ENCODE measurements at places on chromosomes 12 and 14.

- no peak for DNase-seq
Measured at GRCh38 chr14:94143239-94143638, 13.8 kb upstream of the IFI27L2 start.

DNA sequence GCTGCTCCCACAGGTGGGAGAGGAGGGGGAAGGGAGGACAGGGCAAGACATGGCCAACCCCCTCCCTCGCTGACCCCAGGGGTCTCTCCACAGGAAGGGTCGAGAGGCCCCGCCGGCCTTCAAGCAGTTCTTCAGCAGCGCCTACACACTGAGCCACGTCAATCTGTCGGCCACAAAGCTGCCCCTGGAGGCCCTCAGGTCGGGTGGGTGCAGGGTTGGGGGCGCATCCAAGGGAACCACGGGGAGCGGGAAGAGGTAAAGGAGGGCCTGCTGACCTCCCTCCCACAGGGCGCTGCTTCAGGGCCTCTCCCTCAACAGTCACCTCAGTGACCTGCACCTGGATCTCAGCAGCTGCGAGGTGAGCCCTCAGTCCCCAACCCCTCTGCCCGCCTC lies 6.1 kb downstream of the CARMIL3 start:
- DNase-seq = no peak

DNA sequence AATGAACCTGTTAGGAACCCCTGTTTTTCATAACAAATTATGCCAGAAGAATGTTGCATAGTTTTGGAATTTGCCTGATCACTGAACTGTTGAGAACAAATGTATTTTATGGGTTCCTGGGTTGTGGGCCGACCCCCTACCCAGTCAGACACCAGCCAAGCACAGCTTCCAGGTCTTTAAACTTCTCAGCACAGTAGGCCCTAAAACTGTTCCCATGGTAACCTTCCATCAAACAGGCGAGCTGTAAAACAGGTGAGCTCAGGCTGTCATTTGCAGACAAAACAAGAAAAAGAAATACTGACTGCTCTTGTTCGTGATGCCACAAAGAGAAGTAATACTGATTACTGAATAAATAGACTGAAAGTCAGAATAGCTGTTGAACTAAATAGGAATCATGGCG lies 147.0 kb downstream of the PTPRO start:
- DNase-seq = no peak

- DNase-seq = no peak
Measured at GRCh38 chr14:35877276-35877675, 51.1 kb downstream of the BRMS1L start.

DNA sequence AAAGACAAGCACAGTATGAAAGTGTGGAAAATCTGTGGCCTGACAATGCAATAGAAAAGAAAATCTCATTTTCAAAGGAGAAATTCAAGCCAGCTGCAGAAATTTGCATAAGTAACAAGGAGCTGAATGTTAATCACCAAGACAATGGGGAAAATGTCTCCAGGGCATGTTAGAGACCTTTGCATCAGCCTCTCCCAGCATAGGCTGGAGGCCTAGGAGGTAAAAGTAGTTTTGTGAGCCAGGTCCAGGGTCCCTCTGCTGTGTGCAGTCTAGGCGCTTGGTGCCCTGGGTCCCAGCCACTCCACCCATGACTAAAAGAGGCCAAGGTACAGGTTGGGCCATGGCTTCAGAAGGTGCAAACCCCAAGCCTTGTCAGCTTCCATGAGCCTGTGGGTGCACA lies 58.3 kb downstream of the TESPA1 start:
- DNase-seq = no peak

GRCh38 chr14:22381408-22381760 lies 207.6 kb downstream of the DAD1 start:
- DNase-seq = no peak

GRCh38 chr12:52603314-52603713 lies 2.1 kb upstream of the KRT72 start:
- no peak for DNase-seq

DNA sequence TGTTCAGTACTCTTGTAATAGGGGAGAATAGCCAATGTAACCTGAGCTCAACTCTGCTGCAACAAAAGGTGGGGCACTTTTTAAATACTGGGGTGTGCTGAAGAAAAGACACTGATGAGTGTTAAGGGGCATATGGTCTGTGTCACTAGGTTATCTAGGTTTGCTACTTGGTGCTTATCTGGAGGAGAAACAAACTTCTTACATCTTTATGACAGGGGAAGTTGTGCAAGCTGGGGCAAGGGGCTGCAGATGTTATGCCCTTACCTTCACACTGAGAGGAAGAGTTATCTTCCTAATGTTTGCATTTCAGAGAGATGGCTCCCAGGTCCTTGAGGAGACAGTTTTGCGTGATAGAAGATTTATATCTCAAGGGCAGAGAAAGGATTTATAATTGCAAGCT lies 90.9 kb upstream of the PKP2 start:
- no peak for DNase-seq

GRCh38 chr12:4106621-4107020 lies 166.9 kb upstream of the CCND2 start:
- no peak for DNase-seq

- DNase-seq = no peak
Measured at GRCh38 chr12:89213139-89213538, 139.2 kb downstream of the DUSP6 start.

DNA sequence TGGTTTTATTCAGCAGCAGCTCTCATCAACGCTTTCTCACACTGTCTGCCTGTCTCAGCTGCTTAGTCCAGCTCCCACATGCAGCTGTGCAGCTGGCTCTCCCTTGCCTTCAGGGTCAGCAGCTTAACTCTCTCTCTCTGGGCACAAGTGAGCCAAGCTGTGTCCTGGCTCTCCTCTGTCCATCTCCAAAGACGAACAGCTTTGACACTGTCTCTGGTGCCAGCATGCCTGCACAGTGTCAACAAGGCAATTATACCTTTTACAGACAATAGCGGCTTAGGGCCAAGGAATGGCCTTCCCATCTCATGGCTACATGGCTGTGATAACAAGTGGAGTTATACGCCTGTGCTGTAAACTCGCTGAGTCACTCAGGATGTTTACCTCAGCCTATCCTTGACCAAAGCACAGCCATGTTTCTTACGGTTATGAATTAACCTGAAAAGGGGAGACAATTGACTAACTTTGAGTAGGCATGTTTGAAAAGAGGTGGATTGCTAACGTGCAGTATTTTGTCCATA lies 38.4 kb upstream of the MANSC4 start:
- DNase-seq = no peak

DNA sequence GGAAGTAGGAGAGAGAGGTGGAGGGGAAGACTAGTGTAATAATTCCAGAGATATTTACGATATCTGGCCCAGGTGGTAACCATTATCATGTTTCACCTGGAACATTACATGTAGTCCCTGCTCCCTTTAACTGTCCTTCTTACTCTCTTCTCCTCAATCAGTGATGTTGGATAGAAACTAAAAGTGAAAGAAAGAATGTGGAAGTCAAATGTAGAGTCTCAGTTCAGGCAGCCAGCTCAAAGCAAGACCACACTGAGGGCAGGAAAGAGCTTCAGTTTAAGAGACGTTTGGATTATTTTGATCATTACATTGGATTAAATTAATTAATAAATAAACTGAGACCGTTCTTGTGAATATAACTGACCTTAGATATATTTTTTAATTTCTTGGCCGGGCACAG lies 594.4 kb downstream of the FLRT2 start:
- DNase-seq = no peak

DNA sequence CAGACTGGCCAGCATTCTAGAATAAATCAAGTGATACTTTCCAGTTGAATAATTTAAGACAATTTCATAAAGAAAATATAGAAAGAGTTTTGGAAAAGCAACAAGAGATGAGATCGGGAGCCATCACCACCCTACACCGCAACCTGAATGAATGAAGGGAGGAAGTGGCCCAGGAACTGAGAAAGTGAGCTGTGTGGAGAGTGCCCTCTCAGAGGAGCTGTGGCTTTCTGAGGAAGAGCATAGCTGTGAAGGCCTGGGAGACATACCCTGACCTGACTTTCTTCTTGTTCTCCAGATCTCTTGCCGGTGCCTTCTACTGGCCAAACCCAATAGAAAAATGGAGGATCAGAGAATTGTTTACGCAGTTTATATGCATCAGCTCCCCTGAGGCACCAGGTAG lies 79.3 kb upstream of the TSPAN8 start:
- DNase-seq = no peak

- DNase-seq = no peak
Measured at GRCh38 chr14:72582582-72582981, 311.3 kb downstream of the DPF3 start.

DNA sequence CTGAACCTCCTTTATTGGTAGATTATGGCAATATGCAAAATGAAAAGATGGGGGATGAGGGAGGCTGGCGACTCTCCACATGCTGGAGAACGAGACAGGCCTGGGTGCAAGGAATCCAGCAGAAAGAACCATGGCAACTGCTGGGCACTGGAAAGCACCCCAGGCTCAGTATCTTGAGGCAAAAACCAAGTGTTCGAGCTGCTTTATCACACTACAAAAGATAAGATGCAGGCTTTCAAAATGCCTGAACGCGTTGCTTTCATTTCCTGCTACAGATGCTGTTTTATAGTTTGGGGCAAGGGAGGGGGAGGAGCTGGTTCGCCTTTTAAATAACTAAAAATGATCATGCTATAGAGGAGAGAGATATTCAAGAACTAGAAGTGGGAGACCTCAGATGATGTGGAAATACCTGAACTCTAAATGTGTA lies 38.9 kb downstream of the NIN start:
- DNase-seq = no peak

GRCh38 chr14:21069388-21070082 lies 569 bp upstream of the ARHGEF40 start:
- no peak for DNase-seq

- no peak for DNase-seq
Measured at GRCh38 chr14:92880851-92881250, 42.1 kb upstream of the CHGA start.

DNA sequence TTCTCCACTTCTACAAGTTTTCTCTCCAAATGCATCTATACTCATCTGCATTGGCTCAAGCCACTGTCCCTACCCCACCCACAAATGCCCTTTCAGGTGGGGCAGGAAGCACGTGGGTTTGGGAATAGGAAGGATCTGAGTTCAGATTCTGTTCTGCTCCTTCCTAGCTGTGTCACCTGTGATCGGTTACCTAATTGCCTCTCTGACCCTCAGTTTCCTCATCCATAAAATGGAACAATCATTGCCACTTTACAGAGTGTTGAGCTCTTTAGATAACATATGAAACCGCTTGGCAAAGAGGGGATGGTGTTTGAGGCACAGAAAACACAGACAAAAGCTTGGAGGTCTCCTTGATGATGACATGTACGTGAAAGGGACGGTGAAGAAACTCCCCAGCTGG lies 34.5 kb downstream of the FOXN3 start:
- DNase-seq = no peak

DNA sequence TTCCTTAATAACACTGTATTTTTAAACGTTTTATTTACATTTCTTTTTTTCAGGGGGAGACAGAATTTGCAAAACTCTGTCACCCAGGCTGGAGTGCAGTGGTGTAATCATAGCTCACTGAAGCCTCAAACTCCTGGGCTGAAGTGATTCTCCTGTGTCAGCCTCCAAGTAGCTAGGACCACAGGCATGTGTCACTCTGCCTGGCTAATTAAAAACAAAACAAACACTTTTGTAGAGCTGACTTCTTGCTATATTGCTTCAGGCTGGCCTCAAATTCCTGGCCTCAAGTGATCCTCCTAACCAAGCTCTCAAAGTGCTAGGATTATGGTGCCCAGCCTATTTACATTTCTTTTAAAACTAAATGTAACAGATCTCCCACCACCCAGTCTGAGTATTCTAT lies 12.7 kb downstream of the CPSF6 start:
- no peak for DNase-seq

DNA sequence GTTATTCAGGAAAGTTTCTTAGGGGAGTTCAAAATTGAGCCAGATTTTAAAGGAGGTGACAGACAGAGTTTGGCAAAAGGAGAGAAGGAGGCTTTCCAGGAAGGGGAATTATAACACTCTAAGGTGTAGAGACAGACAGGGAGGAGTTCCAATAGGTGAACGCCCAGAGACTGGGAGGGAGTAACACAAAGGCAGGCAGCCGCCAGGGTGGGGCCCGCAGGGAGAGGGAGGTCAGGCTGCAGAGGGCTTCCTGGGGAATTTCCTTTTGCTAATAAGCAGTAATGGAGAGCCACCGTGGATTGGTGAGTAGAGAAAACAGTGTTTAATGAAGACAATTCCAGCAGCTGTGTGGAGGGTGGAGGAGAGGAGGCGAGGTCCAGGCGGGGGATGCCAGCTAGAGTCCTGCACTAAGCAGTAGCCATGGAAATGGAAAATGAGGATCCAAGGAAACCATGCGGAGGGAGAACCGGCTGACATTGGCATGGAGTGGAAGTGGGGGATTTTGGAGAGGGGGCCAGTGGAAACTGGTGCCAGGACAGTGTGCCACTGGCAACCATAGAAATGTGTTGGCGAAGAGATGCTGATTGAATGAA lies 22.2 kb downstream of the GRIN2B start:
- no peak for DNase-seq

GRCh38 chr14:37437490-37437889 lies 157.6 kb downstream of the FOXA1 start:
- DNase-seq = no peak

DNA sequence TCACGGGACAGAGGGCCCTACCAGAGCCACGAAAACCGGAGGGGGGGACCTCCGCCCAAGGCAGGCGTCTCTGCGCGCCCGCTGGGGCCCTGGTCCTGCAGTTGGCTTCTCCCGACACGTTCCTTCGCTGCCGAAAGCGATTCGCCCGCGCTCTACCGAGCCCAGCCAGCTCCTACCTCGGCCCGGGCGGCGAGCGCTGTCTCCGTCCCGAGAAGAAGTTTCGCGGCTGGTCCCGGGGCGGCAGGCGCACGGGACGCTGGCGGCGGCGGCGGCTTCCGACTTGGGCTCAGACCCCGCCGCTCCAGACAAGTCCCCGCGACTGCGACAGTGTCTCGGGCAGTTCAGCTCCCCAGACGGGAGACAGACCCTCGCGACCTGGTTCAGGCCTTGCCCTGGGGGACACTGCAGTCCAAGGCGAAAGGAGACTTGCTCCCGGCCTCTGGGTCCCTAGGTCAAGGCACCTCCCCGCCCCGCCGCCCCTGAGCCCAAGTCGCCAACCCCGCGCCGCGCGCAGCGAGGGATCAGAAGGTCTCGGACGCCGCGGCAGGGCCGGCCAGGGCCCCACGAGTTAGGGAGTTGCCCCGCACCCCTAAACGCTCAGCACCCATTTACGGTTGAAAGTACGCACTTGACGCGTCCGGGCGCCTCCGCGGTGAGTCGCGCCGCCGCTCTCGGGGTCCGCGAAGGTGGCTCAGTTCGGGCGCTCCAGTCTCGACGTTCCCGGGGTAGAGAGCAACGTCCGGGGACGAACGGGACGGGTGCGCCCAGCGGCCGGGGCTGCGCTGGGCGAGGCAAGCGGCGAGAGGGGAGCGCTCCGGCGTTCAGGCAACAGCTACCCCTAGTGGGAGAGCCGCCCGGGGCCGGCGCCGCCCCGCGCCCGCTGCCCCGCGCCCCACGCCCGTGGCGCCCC lies 1.4 kb upstream of the DIO3 start:
- no peak for DNase-seq

Data from stimulated activated CD8-positive, alpha-beta memory T cell treated with anti-CD3 and anti-CD28 coated beads, Interleukin-7, amount 100 ng/mL, for 24 hours (primary cell).